Peyer's patch (tissue), 4 donors: ENCODE measurements at places on chromosomes 4 and X. TPM values are rescaled to one million over a fixed set of nuclear protein-coding genes. Genes with fewer than 3 reads are reported as not detected.

Gene KLF8
- total RNA-seq, result 30.5 TPM

Gene GLRA3
- not detected for total RNA-seq

Gene FAT4
- total RNA-seq, result 1.4 TPM

Gene PTCHD1
- not detected for total RNA-seq

Gene SSX3
- total RNA-seq, result not detected

DNA sequence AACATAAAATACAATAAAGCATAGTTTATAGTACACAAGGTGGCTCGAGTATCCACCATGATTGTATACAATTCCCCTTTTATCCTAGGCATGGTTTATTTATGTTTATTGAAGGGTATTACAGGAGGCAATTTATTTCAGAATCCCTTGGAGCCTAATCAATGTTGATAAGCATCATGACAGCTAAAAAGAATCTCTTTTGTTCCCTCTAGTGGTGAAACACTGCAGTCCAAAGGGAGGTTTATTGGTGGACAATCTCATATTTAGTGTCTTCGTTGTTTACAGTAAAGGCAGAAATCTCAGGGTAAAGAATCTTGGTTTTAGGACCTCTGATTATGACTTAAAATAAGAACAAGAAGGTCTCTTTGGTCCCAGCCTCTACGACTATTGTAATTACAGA lies 1712.5 kb downstream of the C4orf33 start:
- no peaks in the 10 kb centered on the region for H3K36me3 ChIP-seq
- DNase-seq, result no peak

DNA sequence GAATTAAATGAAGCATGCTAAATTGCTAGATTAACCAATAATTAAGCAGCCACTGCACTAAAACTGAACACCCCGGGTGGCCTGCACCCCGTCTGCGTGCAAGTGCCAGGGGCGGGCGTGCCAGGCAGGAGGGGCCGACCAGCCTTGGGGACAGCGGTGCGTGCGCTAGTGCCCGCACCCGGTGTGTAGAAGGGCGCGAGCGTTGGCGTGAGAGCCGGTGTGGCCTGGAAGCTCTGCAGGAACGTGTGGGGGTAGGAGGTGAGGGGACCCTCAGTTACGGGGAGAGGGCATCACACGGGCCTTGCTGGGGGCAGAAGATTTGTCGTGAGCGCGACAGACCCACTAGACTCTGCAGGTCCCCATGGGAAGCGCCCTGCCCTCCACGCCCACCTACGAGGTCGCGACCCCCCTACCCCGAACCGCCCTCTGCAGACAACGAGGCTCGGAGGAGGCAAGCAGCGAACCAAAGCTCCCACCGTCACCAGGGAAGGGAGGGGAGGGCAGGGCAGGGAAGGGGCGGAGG lies 105.8 kb downstream of the FAM53A start:
- no peak for DNase-seq
- H3K27ac ChIP-seq, result no peak overlapping the region
- H3K36me3 ChIP-seq, result no peaks in the 10 kb centered on the region
- H3K27me3 ChIP-seq, result no peaks in the 10 kb centered on the region
- H3K4me1 ChIP-seq, result no peaks in the 10 kb centered on the region

GRCh38 chr4:102868153-102868780 lies 525 bp upstream of the CISD2 start:
- H3K4me1 ChIP-seq, result peaks cover 6% of the 10 kb centered on the region
- no peaks in the 10 kb centered on the region for H3K36me3 ChIP-seq
- H3K27me3 ChIP-seq, result no peaks in the 10 kb centered on the region
- H3K4me3 ChIP-seq, result peak overlapping the region; percentile 67
- peak overlapping the region; percentile 94 for H3K27ac ChIP-seq

DNA sequence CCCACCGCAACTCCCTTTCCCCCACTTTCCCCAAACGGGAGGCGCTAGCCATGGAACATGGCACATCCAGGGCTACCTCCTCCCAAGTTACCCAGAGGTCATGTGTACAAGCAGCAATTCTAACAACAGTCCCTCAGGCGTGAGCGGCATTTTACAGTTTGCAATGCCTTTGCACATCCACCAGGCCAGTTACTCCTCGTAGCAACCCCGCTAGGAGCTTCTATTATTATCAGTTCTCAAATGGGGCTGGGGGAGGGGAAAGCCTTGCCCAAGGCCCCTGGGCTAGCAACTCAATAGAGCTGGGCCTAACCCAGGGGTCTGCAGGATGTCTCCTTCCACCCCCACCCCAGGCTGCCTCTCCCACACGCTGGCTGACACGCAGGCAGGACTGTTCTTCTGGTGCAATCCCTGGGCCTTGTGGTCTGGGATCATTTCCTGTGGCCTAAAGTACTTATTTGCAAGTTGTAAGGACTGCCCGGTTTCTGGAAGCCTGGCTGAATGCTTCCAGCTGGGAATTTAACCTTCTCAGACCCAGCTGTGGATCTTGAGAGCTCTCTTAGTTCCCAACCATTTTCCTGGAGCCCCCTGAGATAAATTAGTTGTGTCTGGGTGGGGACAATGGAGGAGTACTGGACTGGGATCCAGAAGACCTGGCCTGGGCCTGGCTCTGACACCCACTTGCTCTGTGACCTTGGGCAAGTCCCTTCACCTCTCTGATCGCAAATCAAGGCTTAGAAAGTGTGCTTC lies 27.7 kb downstream of the PJA1 start:
- no peak for DNase-seq
- no peak overlapping the region for H3K4me3 ChIP-seq
- H3K36me3 ChIP-seq, result no peaks in the 10 kb centered on the region

GRCh38 chr4:178063568-178063967 lies 621.3 kb upstream of the AGA start:
- H3K27ac ChIP-seq, result no peak overlapping the region
- DNase-seq, result no peak
- no peaks in the 10 kb centered on the region for H3K36me3 ChIP-seq
- no peaks in the 10 kb centered on the region for H3K27me3 ChIP-seq
- H3K4me3 ChIP-seq, result no peak overlapping the region

GRCh38 chrX:69319376-69319775 lies 154.1 kb upstream of the PJA1 start:
- H3K27me3 ChIP-seq, result no peaks in the 10 kb centered on the region
- no peak overlapping the region for H3K4me3 ChIP-seq
- no peak overlapping the region for H3K27ac ChIP-seq
- no peak for DNase-seq
- no peaks in the 10 kb centered on the region for H3K36me3 ChIP-seq
- H3K4me1 ChIP-seq, result no peaks in the 10 kb centered on the region

- H3K27ac ChIP-seq, result no peak overlapping the region
- no peak overlapping the region for H3K4me3 ChIP-seq
- DNase-seq, result no peak
These were observed 442.9 kb downstream of the TLL1 start for GRCh38 chr4:166315721-166316467.

DNA sequence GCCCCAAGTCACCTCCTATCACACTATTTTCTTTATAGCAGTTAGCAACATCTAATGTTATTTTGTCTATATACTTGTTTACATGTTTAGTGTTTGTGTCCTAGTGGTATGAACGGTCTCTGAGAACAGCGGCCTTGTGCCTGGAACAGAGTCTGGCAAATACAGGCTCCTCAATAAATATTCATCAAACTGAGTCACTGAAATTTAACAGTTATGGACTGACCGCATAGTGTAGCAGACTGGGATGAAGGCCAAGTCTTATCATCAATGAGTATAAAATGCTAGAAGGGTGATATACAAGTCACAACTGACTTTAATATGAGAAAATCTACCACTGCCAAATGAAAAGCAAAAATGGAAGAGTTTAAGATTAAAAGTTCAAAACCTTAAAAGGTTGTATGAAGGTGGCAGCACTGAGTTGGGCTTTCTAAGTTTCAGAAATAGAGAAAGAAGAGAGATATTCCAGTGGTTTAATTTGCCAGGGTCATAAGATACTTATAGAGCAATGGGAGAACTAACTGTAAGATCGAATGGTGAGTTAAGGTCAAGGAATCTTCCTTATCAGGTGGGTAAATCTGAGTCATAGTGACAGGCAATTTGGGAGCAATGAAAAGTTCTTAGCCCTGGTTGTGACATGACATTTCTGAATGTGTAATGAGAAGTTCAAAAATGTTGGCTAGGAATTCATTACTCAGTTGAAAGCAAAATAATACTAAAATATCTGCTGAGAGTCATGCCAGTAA lies 34.9 kb downstream of the ELOVL6 start:
- no peaks in the 10 kb centered on the region for H3K4me1 ChIP-seq
- no peak overlapping the region for H3K27ac ChIP-seq
- H3K36me3 ChIP-seq, result no peaks in the 10 kb centered on the region
- no peaks in the 10 kb centered on the region for H3K27me3 ChIP-seq
- no peak overlapping the region for H3K4me3 ChIP-seq

DNA sequence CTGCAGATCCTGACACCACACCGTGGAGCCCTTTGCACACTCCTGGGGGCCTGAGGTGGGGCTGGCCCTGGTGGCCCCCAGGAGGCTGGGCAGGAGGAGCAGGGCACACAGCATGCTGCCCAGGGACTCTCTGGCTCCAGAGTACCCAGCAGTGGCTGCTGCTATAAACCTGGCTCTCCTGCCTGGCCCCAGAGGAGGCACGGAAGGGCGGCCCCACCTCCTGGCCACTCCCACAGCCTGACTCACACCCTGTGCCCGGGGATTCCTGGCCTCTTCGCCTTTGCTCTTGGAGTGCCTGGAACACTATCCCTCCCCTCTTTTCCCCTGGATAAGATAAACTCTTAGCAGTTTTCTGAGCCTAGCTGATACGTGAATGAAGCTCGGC lies at the start of gene PSAPL1:
TSS of gene PSAPL1 (minus strand) at position 165 of the 385 bp plus-strand sequence. CDS start at position 114, 51 bp downstream.
- no peaks in the 10 kb centered on the region for H3K4me1 ChIP-seq
- no peak within 1 kb of the TSS for H3K27ac ChIP-seq
- no peak for DNase-seq
- H3K4me3 ChIP-seq, result no peak within 1 kb of the TSS
- no peaks in the 10 kb centered on the region for H3K36me3 ChIP-seq

- DNase-seq, result no peak
- no peaks in the 10 kb centered on the region for H3K4me1 ChIP-seq
- H3K4me3 ChIP-seq, result no peak overlapping the region
These were observed 13.0 kb downstream of the STATH start for GRCh38 chr4:70008771-70009170.

DNA sequence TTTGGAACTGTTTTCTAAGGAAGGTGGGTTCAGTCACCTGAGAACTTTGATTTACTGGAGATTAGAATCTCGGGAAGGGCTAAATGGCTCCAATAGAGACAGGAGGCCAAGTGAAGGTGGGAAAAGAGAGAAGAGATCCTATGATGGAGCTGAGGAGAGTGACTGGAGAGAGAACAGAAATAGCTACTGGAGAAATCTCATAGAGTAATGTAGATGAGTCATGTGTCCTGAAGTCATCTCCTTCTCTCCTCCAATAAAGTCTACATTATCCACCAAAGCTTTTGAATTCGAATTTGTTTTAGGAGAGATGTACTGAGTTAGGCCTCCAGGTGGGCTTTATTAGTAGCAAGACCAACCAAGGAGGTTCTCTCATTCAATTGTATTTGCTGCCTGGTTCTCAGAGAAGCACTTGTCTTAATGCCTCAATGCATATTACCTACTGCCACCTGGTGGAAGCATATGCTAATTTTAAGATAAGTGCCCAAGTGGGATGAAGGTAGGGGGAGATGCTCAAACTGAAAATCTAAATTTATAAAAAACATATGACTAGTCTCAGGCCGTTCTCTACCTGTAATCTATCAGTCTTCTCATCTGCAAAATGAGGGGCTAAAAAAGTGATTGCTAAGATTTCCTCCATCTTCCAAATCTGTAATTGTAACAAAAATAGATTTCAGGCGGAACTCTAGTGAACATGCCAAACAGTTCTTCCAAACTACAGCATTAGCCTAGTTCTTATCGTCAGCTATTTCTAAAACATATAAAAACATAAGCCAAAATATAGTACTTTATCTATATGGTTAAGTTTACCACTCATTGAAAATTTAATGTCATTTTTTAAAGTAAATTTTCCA lies 24.4 kb downstream of the TXK start:
- no peaks in the 10 kb centered on the region for H3K4me1 ChIP-seq
- H3K27me3 ChIP-seq, result no peaks in the 10 kb centered on the region

DNA sequence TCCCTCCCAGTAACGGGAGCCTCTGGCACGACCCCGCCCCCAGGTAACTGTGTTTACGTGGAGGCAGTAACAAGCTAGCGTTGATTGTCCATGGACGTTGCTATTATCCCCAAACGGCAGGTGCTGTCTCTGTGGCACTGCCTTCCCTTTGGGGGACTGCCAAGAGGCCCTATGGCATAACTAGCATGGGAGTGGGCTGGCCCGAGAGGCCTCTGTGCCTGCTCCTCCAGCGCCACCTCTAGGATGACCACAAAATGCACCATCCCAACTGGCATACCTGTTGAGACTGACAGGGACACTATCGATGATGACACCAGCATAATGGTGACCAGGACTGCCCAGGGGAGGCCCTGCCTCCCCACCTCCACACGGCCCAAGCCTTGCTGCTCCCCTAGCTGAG lies 1.5 kb downstream of the SRPK3 start:
- no peak overlapping the region for H3K4me3 ChIP-seq
- H3K4me1 ChIP-seq, result peaks cover 10% of the 10 kb centered on the region
- no peak for DNase-seq
- no peaks in the 10 kb centered on the region for H3K36me3 ChIP-seq
- H3K27me3 ChIP-seq, result no peaks in the 10 kb centered on the region
